ENCODE measurements at places on chromosomes 3 and 15.

GRCh38 chr3:181916013-181916412 is 204.3 kb downstream of the SOX2 start:
- DNase-seq: no peak

DNA sequence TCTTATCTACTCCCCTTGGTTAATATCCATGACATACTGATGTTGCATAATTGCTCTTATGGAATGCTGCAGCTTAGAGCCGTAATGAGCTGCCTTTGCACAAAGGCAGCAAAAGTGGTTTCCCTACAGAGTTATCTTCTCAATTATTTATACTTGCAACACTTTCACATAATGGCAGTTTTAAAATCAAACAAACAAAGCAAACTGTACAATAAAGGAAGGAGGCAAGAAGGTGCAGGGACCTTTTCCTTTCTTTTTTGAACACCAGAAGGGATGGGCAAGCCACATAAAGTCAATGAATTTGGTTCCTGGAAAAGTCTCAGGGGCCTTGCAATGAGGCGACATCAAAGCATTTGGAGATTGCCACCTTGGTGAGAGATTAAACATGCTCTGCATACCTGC is 188.0 kb downstream of the MEIS2 start:
- DNase-seq: no peak

GRCh38 chr15:100011235-100011634 is 278.0 kb upstream of the LYSMD4 start:
- DNase-seq: no peak

DNA sequence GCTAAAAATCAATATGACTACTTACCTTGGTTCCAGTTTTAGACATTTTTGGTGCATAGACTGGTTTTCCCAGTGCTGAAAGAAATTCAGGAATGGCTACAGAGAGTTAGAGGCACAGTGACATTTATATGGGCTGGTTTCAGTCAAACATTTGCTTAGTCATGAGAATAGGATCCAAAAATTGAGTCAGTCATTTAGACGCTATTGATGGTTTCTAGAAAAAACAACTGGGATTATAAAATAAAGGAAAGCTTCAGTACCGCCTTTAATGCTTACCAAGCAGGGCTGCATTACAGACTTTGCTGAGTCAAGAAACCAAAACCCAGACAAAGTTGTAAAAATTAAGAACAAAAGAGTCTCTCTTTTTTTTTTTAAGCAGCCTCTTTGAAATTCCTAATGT is at the start of gene CRYGS:
TSS of gene CRYGS (minus strand) at position 100 of the 400 bp plus-strand sequence. CDS start at position 46, 54 bp downstream.
- no peak for DNase-seq

- DNase-seq: no peak
These were observed 856 bp downstream of the NPAP1 start for GRCh38 chr15:24676431-24676830.

GRCh38 chr15:27865926-27866325 is 233.2 kb downstream of the OCA2 start:
- DNase-seq: no peak

DNA sequence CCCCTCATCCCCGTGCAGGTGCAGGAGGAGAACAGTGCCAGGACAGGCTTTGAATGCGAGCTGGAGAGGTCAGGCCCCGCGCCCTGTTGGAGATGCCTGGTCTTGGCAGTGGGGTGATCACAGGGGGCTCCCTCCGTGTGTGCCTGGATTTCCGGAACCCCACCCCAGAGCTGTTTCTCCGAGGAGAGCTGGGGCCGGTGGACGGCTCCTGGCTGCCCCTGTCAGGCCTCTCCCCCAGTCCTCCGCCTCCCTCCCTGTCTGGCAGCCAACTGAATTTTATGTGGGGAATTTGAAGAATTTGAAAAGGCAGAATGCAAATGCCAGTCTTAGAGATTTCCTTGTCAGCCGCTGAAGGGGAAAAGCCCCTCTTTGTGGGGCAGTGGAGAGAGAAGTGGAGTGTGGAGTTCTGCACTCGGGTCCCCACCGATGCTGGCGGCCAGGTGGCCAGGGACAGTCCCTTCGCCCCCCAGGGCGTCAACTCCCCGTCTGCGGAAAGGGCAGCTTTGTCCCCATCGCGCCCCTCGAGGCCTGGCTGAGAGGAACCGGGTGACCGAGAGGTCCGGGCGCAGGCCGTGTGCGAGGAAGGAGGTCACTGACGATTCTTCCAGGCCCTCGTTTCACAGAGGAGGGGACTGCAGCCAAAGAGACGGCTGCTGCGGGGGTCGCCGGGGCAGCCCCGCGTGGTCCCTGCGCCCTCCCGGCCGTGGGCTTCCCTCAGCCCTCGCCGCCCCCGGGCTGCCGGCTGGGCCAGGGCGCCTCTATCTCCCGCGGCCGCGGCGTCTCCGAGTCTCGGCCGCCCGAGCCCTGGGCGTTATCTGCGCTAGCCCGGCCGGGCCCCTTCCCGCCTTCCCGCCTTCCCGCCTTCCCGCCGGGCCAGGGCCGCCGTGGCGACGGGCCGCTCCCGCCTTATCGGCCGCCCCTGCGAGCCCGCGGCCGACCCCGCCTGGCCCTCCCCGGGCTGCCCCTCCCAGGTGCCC is 56.0 kb upstream of the LCTL start:
- no peak for DNase-seq

DNA sequence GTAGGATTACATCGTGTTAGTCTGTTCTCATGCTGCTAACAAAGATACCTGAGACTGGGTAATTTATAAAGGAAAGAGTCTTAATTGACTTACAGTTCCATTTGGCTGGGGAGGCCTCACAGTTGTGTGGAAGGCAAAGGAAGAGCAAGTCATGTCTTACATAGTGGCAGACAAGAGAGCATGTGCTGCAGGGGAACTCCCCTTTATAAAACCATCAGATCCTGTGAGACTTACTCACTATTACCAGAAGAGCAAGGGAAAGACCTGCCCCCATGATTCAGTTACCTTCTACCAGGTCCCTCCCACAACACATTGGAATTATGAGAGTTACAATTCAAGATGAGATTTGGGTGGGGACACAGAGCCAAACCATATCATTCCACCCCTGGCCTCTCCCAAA is 3.4 kb downstream of the SLC25A26 start:
- DNase-seq: no peak

DNA sequence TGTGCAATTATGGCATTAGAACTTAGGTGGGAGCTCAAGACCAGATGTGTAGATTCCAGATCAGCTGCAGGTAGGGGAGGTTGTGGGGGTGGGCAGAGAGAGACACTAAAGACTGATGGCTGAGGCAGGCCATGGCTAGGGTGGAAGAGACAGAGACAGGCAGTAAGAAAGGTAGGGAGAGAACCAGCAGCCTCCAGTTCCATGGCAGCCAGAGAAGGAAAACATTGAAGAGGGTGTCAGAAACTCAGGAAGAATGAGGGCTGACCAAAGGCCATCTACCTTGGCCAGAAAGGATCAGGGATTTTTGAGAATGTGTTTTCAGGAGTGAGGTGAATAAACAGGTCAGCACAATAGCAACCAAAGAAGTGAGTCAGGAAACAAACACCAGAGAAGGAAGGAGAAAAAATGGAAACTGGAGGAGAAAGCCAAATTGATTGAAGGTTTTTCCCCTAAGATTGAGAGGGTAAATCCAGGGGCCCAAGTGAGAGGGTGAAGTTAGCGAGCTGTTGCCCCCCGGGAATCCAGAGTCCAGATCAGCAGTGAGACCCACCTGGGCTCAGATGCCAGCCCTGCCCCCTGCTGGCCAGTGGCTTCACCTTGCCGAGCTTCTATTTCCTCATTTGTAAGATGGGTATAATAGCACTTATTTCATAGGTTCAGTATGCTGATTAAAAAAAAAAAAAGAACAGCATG is 41.0 kb downstream of the ABHD2 start:
- DNase-seq: peak; percentile 33

All from NCI-H1436 (cell line).